ENCODE measurements at places on chromosomes 7 and 10.

GRCh38 chr7:12764458-12764891, 77.0 kb downstream of the ARL4A start:
- no peak for DNase-seq

- DNase-seq: no peak
Observed at GRCh38 chr10:79241990-79242619, 105.2 kb upstream of the PPIF start.

DNA sequence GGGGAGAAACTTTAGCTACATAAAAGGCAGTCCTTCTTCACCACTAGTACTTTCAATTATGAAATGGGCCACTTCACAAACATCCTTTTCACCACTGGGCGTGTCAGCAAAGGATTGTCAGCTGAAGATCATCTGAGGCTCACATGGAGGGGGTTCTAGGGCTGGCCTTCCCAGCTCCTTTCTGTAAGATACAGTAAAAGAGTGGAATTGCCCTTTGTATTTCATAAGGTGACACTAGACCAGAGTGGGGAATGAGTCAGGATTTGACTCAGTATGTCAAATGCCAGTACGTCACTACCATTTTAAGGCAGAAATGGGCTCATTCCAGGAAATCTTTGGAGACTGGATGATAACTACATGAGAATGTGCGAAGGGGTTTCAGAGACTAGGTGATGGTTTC, 21.2 kb upstream of the BLOC1S2 start:
- no peak for DNase-seq

- no peak for DNase-seq
Observed at GRCh38 chr10:97336446-97336845, 1.9 kb upstream of the FRAT2 start.

DNA sequence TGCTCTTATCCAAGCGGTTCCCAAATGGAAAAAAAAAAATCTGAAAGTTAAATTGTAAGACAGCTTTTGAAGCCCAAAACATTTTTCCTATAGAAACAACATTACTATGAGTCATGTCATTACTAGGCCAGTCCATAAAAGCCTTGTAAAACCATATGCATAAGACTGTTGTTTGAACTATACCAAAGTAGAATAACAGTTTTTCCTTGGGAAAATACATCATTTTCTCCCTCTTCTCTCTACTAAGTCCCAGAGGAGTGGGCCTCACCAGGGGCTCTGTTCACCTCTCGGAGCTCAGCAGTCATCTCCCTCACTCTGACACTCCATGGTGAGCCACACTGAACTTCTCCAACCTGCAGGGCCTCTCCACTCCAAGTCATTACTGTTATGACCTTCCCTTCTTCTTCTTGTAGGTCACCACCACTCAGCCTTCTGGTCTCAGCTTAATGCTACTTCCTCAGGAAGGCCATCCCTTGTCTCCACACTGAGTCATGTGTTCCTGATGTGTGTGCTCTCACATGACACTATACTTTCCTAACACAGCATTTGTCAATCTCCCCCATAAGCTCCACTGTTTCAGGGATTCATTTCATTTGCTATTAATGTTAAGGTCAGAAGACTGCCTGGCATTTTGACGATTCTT, 32.5 kb downstream of the ZNF438 start:
- no peak for DNase-seq

- no peak for DNase-seq
Observed at GRCh38 chr10:130362308-130362761, 226.1 kb downstream of the GLRX3 start.

GRCh38 chr7:70776627-70777101, 355.3 kb upstream of the GALNT17 start:
- DNase-seq: no peak

- peak; percentile 53 for DNase-seq
Observed at GRCh38 chr10:46228563-46229071, 58.2 kb upstream of the ANTXRL start.

DNA sequence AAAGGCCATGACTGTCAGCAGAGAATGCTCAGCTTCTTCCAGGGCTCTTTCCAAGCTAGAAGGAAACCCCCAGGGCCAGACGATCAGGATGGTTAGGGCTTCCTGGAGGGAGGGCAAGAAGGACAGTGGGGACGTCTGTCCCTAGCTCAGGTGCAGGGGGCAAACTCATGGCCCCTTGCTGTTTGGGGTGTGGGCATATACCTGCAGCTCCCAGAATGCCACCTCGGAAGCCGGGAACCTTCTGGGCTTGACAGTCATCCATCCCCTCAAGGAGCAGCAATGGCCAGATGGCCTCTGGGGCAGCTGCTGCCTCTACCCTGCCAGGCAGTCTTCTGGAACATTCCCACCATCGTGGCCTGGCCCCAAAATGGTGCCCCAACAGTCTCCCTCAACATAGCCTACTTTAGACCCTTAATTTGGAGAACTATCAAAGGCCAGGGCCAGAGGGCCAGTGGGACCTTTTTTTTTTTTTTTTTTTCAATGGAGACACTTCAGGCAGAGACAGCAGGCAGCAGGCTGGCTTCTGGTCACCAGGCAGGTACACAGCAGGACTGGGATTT, 40.2 kb upstream of the ZMIZ1 start:
- DNase-seq: no peak

GRCh38 chr10:11930312-11930978, 107.3 kb downstream of the PROSER2 start:
- DNase-seq: no peak

DNA sequence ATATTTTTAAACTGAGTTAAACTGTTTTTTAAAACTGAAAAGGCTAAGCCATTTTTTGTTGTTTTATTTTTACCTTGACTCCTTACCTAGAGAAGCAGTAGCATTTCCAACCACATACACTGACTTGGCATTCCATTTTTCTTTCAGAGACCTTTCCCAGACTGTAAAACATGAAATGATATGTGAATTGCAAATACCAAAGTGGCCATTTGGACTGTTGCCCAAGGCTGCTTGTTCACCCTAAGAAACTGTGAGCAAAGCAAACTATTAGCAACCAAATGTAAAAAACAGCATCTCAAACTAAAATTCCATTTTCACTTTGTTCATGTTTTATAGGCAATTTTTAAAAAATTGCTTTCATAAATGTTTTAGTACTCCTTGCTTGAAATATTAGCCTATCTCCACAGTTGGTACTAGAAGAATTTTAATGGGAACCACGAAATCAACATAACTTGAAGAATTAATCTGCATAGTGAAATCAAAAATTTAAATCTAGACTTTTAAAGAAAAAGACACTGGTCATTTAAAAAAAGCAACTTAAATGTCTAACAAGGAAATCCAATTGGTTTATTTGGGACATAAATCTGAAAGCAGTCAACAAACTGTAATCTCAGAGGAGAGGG, 10.8 kb downstream of the UROS start:
- DNase-seq: no peak

- DNase-seq: no peak
Observed at GRCh38 chr10:8298896-8299570, 244.5 kb downstream of the GATA3 start.

- DNase-seq: no peak
Observed at GRCh38 chr10:14179251-14179650, 151.5 kb downstream of the FRMD4A start.

DNA sequence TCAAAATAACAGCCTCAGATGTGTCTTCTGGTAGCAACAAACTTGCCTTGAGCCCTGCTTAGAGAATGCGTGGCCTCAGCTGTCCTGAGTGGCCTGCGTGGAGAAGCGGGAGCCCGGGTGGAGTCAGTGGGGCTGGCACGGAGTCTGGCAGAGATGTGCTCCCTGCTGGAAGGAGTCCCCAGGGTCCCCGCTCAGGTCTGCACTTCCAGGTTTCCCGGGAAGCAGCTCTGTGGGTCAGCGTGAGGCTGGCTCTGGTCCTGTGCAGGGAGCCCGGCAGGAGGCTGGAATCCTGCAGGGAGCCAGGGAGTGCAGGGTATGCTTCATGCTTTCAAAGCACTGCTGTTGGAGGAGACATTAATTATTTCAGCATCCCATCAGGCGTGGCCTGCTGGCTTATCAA, 10.1 kb downstream of the CPSF4 start:
- DNase-seq: no peak

GRCh38 chr10:115020449-115020848, 72.7 kb upstream of the ATRNL1 start:
- no peak for DNase-seq

- DNase-seq: no peak
Observed at GRCh38 chr10:100887761-100888296, 24.9 kb upstream of the SLF2 start.

DNA sequence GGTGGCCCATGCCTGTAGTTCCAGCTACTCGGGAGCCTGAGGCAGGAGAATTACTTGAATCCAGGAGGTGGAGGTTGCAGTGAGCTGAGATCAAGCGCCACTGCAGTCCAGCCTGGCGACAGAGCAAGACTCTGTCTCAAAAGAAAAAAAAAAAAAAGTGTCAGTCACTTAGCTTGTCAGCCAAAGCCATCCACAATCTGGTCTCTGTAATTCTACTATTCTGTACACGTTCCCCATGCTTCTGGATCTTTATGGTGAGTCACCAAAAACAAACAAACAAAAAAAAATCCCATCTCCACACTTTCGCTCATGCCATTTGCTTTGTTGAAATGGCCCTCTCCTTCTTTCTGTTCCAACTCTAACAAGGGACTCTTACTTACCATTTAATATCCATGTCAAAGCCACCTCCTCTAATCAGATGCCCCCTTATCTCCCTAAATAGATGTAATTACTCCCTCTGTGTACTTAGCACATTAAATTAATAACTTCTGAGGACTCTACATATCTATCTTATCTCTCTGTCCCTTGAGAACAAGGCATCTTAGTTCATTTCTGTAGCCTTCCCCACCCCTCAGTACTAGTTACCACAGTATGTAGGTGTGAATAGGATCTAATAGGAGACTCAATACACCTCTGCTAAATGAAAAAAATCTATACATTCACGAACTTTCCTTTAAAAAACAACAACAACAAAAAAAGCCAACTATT, 128.4 kb downstream of the ELMO1 start:
- no peak for DNase-seq

- no peak for DNase-seq
Observed at GRCh38 chr7:12504149-12504548, 66.4 kb upstream of the SCIN start.

GRCh38 chr7:73827567-73828106, 3.2 kb upstream of the CLDN4 start:
- DNase-seq: no peak

DNA sequence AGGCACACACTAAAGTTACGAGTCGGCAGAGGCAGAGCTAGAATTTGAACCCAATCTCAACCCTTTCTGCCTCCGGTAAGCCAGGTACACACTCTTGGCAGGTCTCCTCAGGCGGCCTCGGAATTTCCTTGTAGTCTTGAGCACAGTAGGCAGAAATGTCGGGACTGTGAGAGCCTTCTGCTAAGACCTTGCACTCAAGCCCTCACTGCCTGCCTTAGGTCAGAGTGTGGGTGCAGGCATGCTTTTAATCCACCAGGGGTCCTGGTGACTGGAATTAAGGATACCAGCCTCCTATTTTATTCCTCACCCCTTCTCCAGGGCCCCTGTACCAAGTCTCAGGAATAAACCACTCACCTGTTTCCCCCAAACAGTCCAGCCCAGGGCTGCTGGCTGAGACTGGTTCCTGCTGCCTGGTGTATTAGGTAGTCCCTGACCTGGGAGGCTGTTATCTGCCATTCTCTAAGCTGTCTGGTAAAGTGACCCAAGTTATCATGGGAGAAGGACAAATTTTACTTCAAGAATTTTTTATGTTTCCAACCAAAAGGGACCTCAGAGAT, 855 bp downstream of the ATP6V1F start:
- peak; percentile 38 for DNase-seq

- DNase-seq: no peak
Observed at GRCh38 chr10:75660823-75661222, 229.4 kb downstream of the LRMDA start.
